RKO (cell line): ENCODE measurements at places on chromosomes 12 and 14.

DNA sequence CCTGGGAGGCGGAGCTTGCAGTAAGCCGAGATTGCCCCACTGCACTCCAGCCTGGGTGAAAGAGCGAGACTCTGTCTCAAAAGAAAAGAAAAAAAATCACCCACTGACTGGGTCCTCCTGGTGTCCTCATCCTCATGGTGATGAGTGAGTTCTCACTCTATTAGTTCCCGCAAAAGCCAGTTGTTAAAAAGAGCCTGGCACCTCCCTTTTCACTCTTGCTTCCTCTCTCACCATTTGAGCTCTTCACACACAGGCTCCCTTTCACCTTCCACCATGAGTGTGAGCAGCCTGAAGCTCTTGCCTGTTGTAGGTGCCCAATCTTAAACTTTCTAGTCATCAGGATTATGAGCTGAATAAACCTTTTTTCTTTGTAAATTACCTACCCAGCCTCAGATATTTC is 176.4 kb downstream of the SLC38A4 start:
- no peak for DNase-seq

DNA sequence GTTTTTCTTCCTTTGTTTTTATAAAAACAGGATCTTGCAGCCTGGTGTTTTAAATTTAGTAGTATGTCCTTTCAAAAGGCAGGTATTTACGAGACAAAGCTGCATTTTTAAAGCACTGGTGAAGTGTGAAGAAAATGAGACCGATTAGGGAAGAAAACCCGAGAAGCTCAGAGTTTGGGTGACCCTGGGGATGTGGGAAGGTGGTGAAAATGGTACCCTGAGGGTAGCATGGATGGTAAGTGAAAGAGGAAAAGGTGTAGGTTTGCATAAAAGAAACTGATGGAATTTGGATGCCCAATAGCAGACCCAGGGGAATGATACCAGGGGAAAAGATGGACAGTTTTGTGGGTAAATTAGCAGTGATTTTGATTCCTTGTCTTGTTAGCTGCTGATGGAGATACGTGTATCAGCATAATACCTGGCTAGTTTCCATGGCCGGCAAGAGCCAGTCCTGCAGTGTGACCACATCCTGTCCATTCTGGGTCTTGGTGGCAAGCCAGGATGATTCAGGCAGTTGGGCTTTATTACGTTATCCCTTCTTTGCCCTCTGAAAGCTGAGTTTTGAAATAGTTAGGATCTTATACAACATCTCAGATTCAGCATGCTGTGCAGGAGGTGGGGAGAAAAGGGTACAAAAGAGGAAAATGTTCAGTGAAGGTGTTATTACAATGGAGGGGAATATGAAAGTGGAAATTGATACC is 8.9 kb downstream of the BICD1 start:
- DNase-seq: peak; percentile 96

DNA sequence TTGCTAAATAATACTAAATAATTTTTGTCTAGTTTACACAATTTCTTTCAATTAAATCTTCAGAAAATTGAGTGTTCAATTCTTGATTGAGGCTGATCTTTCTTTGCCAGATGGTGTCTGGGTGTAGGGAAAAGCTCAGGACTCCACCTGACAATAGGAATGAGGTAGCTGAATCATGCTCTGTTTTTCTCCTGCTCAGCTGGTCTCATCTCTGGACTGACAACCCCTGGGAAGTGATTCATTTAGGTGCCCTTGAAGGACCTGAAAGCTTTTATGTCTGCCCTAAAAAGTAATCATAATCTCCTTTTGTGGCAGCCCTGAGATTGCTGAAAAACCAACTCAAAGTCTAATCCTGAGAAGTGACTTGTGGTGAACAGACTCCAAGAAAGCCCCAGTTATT is 255.4 kb downstream of the ETNK1 start:
- DNase-seq: no peak

DNA sequence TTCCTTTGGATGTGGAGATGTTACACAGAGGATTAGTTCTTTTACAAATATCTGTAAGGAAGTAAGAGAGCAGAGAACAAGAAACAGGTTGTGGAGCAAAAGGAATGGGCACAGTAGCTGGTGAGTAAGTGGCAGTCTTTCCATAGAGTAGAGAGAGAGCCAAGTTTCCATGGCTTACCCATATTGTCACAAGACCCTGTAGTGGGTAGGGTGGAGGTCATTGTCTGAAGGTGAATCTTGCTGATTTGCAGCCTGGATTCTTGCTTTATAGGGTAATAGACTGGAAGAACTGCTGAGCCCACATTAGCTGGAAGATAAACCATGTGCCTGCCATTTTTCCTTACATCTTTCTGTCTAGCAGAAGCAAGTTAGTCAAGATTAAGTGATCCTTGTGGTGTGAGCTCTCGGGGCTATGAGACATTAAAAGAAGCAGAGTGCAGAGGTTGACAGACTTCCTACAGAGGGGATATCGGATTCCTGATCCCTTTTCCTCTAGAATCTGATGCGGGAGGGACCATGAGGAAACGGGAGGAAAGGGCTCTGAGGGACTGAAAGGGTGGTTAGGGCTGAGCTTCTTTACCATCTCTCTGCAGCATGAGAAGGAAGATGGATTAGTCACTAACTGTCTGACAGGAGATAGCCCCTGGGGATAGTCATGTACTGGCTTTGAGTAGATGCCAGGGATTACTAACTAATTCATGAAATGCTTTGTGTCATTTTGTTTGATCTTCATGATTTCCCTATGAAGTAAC is 44.0 kb upstream of the LRTM2 start:
- DNase-seq: peak; percentile 45

- no peak for DNase-seq
Measured at GRCh38 chr14:99720941-99721791, 37.1 kb downstream of the CYP46A1 start.

DNA sequence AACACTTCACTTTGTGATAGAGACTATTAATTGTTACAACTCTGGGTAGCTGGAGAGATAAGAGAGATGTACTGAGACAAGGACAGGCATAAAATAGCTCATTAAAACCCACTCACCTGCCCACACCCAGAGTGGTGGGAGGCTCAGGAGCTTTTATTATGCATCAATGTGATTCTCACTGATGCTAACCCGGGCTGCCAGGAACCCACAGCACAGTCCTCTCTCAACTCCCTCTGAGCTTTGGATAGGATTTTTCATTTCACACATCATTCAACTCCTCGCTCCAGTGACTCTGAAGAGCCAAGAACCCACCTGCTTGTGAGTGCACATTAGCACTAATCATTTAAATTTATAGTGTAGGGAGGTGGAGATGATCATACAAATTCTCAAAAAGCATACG is 827.9 kb downstream of the FLRT2 start:
- DNase-seq: no peak

DNA sequence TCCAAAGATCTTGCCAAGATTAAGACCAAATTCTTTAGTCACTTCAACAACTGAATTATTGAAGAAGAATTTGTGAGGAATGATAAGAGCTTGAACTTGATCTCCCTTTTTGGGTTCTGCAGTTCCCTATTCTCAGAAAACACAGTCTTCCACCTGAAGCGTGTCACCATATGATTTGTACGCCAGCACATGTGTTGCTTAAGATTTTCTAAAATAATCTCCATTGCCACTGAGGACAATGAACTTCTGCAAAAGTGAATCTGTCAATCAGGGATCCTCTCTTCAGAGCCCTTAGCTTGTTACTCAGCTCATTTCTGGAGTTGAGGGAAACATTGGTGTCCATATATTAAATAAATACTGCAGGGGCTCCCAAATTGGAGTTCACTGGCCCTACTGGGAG is 4.2 kb upstream of the SPIC start:
- DNase-seq: no peak

DNA sequence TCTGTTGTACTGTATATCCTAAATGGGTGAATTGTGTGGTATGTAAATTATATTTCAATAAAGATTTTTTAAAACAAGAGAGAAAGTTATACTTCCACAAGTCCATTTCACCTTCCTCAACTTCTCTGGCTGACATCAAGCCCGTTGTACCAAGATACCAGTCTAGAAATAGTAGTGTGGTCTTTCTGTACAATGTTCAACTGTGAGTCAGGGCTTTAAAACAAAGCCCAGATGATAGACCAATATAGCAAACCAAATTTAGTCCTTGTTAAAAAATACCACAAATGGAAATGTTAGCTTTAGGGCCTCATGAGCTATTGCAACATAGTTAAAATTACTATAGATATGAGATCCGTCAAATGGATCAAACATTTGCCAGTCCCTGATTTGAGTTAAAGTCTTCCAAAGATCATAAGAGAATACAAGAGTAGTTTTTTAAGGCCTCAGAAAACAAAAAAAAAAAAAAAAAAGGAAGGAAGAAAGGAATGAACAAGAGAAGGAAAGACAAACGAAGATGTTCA is 49.0 kb upstream of the EGLN3 start:
- no peak for DNase-seq

- DNase-seq: no peak
Measured at GRCh38 chr12:118607831-118608230, 231.5 kb downstream of the SUDS3 start.

GRCh38 chr12:118560733-118561132 is 184.4 kb downstream of the SUDS3 start:
- no peak for DNase-seq

- DNase-seq: no peak
Measured at GRCh38 chr14:32594766-32595165, 265.7 kb downstream of the AKAP6 start.

DNA sequence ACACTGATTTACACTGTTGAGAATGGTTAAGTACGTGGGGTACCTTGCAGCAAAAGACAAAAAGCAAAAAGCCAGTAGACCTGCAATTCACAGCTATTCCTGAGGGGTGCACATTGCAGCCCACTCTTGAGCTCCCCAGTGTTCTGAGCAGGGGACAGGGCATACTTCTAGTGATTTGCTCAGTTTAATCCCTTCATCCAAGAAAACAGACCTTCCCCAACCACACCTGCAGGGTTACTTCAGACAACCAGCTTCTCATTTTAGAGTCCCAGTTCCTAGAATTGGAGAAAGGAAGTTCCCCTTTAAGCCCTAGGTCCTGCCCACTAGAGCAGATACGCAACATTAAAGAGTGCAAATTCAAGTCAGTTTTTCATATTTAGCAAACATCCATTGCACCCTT is 3.6 kb upstream of the WSB2 start:
- peak; percentile 47 for DNase-seq

DNA sequence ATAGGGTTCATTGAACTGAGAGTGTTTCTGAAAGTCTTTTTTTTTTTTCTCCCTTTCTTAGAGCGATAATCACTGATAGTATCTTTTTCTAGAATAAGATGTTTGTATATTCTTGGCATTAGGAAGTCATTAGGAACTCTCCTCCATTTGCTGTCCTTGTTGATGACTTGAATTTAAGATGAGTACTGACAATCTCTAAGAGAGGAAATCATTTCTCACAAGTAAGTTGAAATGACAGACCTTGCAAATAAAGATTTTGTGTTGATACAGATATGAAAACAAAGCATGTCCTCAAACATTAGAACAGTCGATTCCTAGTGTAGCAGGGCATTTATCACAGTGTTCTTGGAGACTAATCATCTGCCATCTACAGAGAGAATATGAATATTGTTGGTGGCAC is 458.4 kb upstream of the SYT1 start:
- no peak for DNase-seq

- no peak for DNase-seq
Measured at GRCh38 chr12:25755971-25756260, 202.6 kb upstream of the RASSF8 start.

DNA sequence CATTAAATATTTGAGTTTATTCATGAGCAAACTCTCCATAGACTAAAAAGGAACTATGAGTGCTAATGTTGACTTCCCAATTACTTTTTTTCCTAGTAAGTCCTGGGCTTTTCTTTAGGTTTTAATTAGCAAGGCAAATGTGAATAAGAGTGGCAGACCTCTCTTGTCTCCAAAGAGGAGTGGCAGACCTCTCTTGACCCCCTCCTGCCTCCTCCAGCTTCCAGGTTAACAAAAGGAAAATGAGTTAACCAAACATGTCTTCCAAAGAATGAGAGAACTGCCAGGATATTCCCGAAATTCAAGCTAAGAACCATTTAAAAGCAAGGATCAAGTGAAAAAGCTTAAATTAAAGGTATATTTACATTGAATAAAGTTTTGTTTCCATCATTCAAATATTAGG is 253.2 kb downstream of the MDGA2 start:
- no peak for DNase-seq

DNA sequence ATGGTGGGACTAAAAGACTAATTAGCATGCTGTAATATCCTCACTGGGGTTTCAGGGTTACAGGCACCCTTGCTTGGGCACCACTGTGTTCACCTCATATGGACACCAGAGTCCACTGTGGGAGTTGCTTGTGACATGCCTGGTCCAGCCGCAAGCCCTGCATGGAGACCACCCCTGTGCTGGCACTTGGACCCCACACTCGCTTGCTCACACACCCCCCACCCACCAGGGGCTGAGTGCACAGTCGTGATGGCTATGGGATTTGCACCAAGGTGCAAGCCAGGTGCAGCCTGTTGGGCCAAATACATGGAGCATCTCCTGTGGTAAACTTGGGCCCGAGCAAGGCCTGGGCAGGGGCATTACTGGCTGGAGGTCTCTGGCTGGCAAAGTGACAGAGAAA is 129.1 kb downstream of the SYT10 start:
- DNase-seq: no peak

DNA sequence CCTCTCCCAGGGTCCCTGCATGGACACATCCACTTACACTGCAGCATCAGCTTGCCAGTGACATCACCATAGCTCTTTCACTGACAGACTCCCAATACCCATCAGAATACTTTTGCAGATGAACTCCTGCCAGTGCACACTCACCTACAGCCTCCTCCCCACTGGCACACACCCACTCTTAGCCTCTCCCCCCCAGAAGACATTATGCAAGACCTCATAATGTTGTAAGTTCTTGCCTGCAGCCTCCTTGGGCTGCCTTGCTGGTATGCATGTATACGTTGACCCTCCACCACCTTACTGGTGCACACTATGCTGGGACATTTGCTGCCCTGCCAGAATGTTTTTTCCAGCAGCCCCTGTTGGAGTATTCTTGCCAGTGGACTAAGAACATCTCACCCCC is 324.2 kb downstream of the AEBP2 start:
- DNase-seq: no peak

- no peak for DNase-seq
Measured at GRCh38 chr12:23535441-23535840, 414.0 kb downstream of the SOX5 start.

GRCh38 chr14:105108516-105108864 is 43.3 kb upstream of the GPR132 start:
- no peak for DNase-seq
